Fibroblast of villous mesenchyme (primary cell): ENCODE measurements at places on chromosomes 12 and 14.
A peak's percentile ranks its signal among the peaks of the same experiment; 100 is the strongest.

- peak; percentile 2 for DNase-seq
Observed at GRCh38 chr14:56549721-56550120, 29.9 kb upstream of the TMEM260 start.

- DNase-seq: peak; percentile 12
Observed at GRCh38 chr12:46360908-46361666, 11.5 kb downstream of the SLC38A2 start.

GRCh38 chr12:102201436-102202061, 3.9 kb upstream of the PMCH start:
- no peak for DNase-seq

DNA sequence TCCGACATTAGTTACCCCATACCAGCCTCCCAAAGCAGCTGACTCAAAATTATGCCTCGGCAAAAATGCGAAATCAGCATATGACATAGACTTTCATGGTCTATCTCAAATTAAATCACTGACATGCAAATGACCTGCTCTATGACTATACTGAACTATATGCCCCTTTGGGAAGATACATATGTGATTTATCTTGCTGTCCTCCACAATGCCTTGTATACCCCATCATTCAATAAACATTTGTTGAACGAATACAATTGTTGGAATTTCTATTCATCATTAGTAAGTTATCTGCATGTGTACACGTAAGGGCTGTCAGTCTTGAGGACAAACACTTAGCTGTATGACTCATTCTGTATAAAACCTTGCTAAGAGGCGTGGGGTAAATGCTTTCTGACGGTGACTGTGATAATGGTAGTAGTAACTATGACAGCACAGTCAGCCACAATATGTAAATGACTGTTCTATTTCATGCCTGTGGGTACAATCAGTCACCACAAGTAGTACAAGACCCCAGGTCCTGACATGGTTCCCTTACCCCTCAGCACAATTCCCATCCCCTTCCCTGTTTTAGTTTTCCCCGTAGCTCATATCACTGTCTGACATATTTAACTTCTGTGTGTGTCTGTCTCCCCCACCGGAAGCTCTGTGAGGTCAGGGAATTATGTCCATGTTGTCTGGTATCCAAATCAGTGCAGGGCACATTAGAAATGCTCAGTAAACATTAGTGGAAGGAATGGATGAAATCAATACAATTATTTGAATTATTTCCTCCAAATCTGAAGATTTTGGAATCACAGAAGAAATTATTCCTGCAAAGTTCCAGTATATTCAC, 42.8 kb downstream of the STXBP6 start:
- DNase-seq: peak; percentile 79

- peak; percentile 37 for DNase-seq
Observed at GRCh38 chr12:45348311-45348710, 132.4 kb downstream of the ANO6 start.

DNA sequence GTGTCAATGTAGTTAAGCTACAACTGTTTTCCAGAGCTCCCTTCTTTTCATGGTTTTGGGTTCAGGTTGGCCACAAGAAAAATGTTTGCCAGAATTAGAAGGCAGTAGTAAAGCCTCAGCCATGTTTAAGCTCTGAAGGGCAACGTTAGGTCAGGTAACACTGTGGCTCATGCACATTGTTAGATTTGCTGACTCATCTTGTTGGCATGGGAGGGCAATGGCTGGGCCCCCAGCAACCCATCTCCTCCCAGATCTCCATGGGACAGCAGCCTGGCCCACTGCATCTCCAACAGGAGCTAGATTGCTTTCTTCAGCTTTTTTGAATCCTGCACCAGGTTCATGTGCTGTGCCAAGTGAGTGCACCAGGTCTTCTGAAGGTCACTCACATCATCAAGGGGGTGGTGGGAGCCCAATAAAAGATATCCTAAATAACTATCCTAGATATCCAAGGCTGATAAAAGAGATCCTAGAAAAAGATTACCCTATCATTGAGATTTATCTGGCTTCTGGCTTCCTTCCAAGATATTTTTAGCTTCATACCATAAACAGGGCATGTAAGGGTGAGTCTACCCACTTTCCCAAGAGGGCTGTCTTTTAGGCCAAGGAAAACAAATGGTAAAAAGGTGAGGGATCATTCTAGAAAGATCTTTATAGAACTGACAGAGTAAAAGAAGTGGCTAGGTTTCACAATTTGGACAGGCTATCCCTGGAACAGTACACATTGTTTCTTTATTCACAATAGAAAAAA, 28.9 kb downstream of the PTGER2 start:
- no peak for DNase-seq

GRCh38 chr14:104315625-104316024, 177.2 kb downstream of the KIF26A start:
- no peak for DNase-seq

- DNase-seq: peak; percentile 77
Observed at GRCh38 chr12:68890701-68891113, 42.3 kb downstream of the CPM start.

GRCh38 chr14:64465191-64465822, at the start of gene AKAP5:
Gene AKAP5 (plus strand): TSS chr14:64465499. CDS start chr14:64468395, 2,896 bp downstream.
- DNase-seq: peak; percentile 55

GRCh38 chr12:12776261-12776660, 9.2 kb upstream of the APOLD1 start:
- DNase-seq: no peak

DNA sequence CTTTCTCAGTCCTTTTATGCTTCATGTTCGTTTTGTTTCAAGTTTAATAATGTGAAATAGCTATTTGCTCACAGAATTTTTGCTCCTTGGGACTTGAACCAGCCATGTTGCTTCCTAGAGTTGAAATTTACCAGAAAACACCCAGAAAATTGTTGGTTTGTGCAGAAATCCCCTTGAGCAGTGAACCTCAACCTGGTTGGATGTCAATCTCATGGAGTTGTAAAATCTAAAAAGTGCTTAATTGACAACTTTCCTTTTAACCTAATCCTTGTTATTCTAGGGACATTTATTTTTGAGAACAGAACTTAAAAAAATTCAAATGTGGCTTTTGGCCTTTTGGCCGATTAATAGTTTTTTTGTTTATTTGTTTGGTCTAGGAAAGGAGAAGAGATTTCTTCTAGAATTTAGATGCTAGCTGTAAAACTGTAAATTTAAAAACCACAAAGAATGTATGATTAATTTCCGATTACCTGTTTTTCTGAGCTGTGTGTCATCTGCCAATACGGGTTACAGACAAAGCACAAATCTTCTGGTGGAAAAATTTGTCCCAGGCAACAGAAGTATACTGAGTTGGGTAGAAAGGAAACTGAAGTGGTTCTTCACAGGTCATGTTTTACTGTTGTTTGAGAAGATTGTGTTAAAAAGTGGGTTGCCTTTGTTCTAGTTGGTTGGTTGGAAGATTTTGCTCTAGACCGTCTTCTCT, 154.4 kb downstream of the FUT8 start:
- no peak for DNase-seq

GRCh38 chr12:100574187-100575074, 947 bp downstream of the GAS2L3 start:
- peak; percentile 37 for DNase-seq

DNA sequence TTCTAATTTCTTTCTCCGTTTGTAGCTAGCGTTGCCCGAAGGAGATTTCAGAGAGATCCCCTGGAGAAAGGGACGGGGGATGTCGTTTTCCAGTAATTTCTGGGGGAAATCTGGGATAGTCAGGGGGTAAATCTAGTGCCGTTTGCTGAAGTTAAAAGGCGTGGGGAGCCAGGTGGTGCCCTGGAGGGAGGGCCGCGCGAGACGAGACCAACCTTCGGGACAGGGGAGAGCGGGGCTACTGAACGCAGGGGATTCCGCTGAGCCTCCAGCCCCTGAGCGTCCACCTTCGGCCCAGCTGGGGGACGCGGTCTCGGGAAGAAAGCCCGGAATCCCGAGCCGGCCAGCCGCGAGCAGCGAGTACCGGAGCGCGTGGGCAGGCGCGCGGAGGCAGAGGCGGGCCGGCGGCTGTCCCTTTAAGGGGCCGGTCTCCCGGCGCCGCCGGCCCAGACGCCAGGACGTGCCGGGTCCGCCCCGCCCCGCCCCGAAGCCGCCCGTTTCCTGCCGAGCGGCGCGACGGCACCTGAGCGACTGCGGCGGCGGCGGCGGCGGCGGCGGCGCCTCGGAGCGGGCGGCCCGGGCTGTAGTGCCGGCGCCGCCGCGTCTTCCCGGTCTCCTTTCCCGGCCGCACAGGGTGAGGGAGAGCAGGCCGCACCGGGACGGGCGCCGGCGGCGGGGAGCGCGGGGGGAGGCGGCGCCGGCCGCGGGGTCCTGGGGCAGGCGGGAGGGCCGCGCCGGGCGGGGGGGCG, at the start of gene KTN1:
TSS of gene KTN1 (plus strand) at position 484 of the 746 bp plus-strand sequence. CDS start 31,842 bp downstream, outside the sequence.
- peak; percentile 84 for DNase-seq

DNA sequence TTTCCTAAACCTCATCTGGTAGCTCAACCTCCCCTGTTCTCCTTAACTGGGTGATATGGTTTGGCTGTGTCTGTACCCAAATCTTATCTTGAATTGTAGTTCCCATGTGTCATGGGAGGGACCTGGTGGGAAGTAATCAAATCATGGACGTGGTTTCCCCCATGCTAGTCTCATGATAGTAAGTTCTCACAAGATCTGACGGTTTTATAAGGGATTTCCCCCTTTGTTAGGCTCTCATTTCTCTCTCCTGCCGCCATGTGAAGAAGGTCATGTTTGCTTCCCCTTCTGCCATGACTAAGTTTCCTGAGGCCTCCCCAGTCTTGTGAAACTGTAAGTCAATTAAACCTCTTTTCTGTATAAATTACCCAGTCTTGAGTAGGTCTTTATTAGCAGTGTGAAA, 19.5 kb downstream of the COX16 start:
- DNase-seq: no peak

GRCh38 chr14:34640826-34641225, 10.9 kb upstream of the SNX6 start:
- no peak for DNase-seq
